ENCODE measurements at places on chromosomes 5 and 9.

DNA sequence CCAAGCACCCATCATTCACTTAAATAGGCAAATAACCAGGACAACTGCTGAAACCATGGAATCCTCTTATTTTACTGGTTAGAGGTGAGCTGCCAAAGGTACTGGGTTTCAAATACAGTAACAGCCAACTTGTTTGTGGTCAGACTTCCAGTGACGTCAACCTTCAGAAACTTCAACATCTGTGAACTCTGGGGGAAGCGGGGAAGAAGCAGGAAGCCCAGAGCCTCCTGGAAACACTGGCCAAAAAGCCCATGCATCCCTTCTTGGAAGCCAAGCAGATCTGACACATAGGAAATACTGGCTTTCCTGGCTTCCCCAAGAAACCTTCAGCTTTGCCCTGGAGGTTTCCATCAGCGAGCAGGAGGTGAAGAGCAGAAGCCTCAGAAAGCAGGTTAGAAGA, 4.9 kb upstream of the FRRS1L start:
- no peak for DNase-seq

DNA sequence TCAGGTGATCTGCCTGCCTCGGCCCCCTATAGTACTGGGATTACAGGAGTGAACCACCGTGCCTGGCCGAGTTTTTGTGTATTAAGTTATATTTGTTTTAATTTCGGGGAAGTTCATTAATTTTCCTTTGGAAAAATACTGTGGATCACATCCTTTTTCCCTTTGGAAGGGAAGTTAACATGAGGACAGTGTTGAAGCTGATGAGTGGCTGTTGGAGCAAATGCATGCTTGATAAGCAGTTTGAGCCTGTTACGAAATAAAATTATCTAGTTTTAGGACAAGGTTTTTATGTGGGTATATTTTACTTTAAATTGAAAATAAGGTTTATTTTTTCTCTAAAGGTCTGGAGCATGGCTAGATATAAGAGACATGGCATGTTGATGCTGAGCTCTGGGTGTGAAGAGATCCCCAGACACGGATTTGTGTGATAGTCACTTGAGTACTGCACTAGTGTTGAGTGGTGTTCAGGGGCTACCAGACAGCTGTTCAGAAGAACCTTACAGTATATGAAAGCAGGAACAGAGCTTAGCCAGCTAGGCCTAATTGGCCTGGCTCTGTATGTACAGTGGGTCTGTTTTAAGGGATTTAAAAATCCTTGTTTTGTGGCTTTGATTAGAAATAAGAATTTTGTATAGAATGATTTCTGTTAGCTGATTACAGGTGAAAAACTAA, 17.4 kb downstream of the LMNB1 start:
- no peak for DNase-seq

GRCh38 chr9:137787786-137788505, 89.6 kb upstream of the CACNA1B start:
- DNase-seq: no peak

- DNase-seq: no peak
Measured at GRCh38 chr9:38342096-38342495, 50.4 kb upstream of the ALDH1B1 start.

DNA sequence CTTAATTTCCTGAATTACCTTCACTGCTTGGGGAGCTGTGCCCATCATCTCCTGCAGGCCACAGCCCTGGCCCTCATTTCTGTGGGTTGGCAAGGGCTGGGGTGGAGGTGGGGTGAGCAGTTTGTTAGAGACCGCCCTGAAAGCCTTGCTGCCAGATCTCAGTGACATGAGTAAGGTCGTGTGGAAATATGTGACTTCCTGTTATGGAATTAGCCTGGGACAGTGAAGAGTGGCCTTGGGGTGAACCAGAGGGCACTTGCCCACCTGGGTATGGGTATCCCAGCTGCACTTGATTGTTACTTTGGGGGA, 2.5 kb upstream of the HNRNPAB start:
- DNase-seq: no peak

DNA sequence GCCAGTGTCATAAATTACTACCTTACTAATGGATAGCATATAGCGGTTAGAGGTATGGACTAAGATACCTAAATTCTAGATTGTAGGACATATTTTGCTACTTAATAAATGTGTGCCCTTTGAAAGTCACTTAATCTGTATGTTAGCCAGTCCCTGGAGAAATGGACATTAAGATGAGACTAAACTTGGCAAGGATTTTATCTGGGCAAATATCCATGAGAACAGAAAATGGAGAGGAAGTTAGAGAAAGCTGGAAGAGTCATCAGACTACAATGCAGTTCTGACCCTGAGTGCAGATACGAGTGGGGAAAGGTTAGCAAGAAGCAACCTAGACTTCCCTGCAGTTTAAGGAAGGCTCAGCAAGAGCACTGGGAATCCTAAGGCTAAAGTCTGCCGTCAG, 33.0 kb downstream of the TBCA start:
- DNase-seq: no peak

- no peak for DNase-seq
Measured at GRCh38 chr5:102049517-102049916, 246.6 kb downstream of the SLCO4C1 start.

- DNase-seq: no peak
Measured at GRCh38 chr9:4143936-4144717, 155.7 kb downstream of the GLIS3 start.

GRCh38 chr9:92378865-92379560, 25.4 kb downstream of the OGN start:
- no peak for DNase-seq

- DNase-seq: no peak
Measured at GRCh38 chr5:53557386-53557785, 3.1 kb upstream of the NDUFS4 start.

DNA sequence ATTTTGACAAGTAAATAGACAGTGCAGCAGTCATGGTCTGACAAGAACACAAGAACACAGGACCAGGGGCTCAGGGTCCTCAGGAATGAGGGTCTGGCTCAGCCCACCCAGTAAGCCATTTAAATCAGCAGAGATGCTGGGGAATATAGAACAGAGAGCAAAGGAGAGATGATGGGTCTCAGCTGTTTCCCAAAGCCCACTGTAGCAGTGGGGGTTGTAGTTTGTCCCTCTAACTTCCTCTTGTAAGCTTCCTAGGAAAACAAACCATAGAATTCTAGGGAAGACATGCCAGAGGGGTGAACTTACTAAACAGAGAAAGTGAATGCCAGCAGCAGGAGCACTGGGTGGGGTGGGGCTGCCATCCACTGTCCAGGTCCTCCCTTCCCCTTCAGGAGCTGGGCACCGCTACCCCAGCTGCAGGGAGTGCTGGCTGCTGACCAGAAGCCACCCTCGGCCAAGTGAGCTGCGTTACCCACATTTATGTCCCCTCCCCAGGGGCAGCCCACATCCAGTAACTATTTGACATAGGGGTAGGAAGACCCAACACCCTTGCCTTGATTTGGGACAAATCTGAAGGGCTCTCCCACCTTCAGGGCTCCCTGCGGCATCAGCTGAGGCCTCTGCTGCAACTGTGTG, 41.6 kb downstream of the GABBR2 start:
- no peak for DNase-seq

GRCh38 chr5:147578228-147579024, 68.6 kb upstream of the DPYSL3 start:
- peak; percentile 89 for DNase-seq

- DNase-seq: peak; percentile 5
Measured at GRCh38 chr9:14043483-14043882, 270.5 kb downstream of the NFIB start.

DNA sequence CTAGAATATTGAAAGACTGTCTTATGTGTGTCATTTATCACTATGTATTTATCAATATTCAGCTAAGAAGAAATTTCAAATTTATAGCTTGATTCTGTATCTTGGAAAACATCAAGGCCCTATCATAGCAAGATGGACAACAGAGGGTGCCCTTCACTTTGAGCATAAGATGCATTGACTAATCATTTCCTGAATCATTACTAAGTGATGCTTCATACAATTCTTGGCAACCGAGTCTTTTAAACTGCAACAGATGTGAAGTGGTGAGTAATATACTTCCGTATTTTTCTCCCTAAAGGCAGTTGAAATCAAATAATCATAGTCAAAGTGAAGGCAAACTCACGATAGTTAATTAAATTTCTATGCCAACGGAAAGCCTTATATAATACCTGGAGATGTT, 318.6 kb upstream of the RGMB start:
- DNase-seq: peak; percentile 95

DNA sequence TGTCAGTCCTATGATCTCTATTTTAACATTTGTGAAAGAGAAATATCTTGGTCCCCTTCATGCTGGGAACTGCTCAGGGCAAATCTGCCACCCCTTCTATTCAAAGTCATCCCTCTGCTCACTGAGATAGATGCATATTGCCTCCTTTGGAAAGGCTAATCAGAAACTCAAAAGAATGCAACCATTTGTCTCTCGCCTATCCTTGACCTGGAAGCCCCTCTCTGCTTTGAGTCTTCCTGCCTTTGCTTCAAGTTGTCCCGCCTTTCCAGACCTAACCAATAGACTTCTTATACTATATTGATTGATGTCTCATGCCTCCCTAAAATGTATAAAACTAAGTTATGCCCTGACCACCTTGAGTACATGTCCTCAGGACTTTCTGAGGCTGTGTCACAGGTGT, 97.0 kb downstream of the PSAT1 start:
- DNase-seq: no peak

DNA sequence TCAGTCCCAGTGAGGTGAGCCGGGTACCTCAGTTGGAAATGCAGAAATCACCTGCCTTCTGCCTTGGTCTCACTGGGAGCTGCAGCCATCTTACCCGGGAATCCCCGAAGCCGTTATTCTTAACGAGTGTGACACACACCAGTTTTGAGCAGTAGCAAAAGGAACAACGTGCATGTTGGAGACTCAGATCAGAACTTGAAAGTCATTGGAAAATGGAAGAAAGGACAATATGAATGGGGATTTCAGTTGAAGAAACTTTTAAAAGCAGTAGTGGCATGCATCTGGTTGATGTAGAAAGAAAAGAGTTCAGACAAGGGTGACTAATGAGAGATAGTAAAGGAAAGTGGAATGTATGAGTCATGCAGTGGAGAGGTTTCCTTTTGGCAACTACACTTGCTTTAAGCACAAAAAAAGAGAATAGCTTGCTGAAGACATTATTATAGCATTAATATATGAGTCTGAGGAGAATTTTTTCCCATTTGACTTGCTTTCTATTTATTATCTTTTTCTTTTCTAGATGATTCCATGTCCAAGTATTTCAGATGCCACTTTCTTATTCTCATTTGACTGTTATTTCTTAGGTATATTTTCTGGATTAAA, 44.4 kb upstream of the ANKDD1B start:
- DNase-seq: peak; percentile 95

- DNase-seq: peak; percentile 88
Measured at GRCh38 chr5:10702040-10702629, 58.9 kb downstream of the DAP start.

GRCh38 chr5:55636683-55637082, 75.4 kb downstream of the SLC38A9 start:
- DNase-seq: peak; percentile 60

DNA sequence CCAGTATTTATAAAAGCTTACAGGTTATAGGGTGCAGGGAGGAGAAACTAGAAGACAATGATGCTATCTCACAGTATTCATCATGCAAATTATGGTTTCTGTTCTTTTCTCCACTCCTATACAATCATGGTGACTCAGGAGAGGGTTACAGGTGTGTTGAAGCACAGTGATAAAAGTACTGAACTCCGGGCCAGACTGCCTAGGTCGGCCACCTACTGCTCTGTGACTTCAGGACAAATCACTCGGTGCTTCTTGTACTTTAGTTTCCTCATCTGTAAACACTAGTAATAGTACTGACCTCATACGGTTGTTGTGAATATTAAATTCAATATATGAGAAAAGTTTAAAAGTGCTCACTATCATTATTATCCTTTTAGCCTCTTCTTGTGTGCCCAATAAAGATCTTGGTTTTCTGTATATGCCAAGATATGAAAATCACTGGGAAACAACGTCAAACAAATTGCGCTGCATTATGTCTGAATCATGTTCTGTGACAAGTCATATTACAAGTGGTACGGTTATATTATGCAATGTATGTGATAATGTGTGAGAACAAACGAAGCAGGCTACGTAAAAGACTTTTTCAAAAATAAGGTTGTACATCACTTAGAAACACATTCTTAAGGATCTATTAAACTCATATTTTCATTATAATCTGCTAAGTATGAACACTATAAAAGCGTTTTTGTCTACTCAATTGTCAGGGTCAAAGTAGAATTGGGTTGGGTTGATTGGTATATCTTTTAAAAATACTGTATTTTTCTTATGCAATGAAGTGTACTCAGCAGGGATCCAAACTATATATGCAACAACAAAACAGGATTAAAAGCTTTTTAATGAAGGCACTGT, 153.3 kb downstream of the EFNA5 start:
- no peak for DNase-seq

- DNase-seq: peak; percentile 43
Measured at GRCh38 chr5:123265551-123265950, 157.7 kb downstream of the CEP120 start.

GRCh38 chr5:152505442-152506042, 100.5 kb upstream of the NMUR2 start:
- peak; percentile 58 for DNase-seq

- no peak for DNase-seq
Measured at GRCh38 chr9:88922091-88922490, 69.2 kb upstream of the S1PR3 start.

- no peak for DNase-seq
Measured at GRCh38 chr9:126472948-126473298, 140.8 kb upstream of the LMX1B start.
